Activated CD4-positive, alpha-beta T cell treated with anti-CD3 and anti-CD28 coated beads for 1 hour (primary cell): ENCODE measurements at places on chromosomes 5 and 9.

DNA sequence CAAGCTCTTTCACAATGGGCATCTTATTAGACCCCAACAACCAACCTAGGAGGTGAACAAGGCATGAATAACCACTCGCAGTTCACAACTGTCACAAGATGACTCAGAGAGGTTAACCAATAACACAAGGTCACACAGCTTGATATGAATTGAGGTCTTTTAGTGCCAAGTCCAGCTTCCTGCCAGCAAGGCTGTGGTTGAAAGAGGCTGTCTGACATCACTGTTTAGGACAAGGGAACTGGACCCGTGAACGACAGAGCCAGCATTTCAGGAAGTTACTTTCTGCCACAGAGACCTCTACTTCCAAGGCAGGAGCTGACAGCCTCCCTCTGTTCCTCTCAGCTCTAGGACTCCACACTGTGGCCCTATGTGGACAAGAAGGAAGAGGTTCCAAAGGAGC lies 53.4 kb upstream of the ALDH1B1 start:
- no peak for DNase-seq

DNA sequence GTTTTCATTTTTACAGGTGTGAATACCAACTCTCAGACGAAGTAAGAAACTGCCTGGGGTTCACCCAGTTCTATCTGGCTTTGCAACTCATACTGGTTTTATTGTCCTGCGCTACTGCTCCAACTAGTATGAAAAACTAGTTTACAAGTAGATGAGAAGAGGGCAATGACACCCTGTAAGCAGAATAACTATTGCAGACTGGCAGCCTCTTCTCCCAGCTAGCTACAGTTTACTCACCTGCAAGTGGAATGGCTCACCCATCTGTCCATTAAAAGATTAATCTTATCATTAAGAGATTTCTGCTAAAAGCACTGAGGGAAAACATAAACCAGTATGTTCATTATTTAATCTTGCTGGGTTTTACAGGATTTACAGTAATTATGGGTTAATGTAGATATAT lies 113.4 kb downstream of the FRMD3 start:
- DNase-seq: no peak

DNA sequence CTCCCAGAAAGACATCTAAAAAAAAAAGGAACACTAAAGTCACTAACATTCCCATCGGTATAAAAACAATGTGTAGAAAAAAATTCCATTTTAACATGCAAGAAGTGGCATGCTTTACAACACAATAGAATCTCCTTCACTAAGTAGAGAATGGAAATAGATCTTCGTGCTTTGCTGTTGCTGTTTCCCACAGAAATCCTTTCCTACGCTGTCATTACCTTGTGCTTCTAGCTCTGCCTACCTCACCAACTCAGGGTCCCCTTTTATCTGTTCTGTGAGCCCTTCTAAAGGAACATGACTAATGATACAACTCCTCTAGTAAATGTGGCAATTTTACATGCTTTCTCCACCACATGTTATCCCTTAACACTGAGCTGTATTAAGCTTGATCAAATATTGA lies 202.9 kb downstream of the MCTP1 start:
- no peak for DNase-seq

DNA sequence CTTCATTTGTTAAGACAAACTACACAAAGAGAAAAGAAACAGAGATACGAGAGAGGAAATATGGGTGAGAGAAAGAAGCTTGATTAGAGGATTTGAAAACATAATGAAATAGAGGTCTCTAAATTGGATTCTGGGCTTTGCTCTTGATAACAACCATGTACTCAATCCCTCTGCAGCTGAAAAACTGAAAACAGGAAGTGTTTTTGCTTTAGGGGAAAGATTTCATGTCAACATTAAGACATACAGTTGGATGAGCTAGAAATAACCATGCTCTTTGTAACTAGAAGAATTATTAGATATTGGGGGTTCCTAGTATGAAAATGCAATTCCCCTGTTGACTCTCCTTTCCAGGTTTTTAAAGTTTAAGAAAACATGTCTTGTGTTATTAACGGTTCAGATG lies 21.9 kb downstream of the CRHBP start:
- no peak for DNase-seq

DNA sequence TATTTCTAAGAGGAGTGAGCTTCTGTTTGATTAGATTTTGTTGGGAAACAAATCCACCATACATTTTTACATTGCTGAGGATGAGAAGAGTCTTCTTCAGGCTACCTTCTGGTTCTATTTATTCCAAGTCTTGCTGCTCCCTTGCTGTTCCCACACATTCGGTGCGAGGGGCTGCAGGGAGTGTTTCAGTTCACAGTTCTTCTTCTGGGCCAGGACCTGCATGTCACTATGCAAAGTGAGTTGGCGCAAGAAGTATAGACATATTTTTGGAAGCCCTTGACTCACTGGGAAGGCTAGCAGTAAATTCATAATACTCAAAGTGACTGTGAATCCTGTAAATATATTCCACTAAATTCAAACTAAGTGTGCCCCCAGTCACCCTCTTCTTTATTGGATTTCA lies 657.9 kb downstream of the TAF11L14 start:
- no peak for DNase-seq

- DNase-seq: no peak
Measured at GRCh38 chr5:12691330-12691729, 787.1 kb upstream of the CTNND2 start.

- DNase-seq: no peak
Measured at GRCh38 chr5:132181011-132181629, 46.5 kb downstream of the P4HA2 start.

- no peak for DNase-seq
Measured at GRCh38 chr9:138103849-138104206, 226.2 kb downstream of the CACNA1B start.

DNA sequence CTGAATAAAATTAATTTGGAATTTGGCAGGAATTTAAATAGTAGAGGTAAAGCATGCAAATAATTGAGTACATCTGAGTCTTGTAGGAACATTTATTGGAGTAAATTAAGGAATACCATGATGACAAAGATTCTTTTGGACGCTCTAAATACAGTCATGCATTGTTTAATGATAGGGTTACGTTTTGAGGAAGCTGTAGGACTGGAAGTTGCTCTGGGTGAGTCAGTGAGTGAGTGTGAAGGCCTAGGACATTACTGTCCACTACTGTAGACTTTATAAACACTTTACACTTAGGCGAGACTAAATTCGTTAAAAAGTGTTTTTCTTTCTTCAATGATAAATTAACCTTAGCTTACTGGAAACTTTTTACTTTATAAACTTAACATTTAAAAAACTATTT lies 113.0 kb downstream of the FAM170A start:
- no peak for DNase-seq

DNA sequence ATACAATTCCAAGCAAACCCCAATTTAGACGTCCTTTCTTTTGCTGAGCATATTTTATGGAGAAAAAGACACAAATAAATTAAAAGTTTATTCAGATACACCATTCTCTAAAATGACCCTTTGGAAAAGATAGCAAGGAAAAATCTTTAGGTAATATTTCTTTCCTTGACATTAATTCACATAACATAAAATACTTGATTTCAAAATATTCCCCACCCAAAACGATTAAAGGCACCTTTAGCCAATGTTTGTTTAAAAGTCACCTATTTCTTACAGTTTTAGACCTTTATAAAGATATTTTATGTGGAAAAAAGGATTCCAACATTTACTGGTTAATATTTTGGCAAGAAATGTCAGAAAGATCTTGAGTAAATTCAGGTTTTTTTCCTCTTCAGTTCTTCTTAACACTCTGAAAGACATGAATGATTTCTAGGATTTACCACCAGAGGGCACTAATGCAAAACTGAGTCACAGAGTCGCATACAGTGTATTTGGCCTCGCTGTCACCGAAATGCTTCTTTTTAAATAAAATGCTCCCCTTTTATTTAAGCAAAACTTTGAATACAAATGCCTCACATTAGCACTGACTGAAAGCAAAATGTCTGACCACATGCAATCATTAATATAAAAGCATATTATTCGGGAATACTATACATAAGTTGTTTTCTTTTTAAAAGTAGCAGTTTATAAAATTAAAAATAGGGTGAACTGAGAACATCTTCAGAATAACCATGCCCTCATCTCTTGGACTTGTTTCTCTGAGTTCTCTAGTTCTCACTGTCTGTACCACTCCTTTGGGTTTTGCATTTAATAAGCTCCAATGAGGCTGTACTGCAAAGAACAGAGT lies 122.5 kb downstream of the SLC1A3 start:
- no peak for DNase-seq

- no peak for DNase-seq
Measured at GRCh38 chr5:72600391-72600981, 93.3 kb upstream of the ZNF366 start.

- no peak for DNase-seq
Measured at GRCh38 chr9:1875921-1876448, 139.2 kb upstream of the SMARCA2 start.
